ENCODE measurements at places on chromosomes 3 and 15.

GRCh38 chr15:92901072-92901761, 1.1 kb downstream of the CHD2 start:
- no peak for DNase-seq

DNA sequence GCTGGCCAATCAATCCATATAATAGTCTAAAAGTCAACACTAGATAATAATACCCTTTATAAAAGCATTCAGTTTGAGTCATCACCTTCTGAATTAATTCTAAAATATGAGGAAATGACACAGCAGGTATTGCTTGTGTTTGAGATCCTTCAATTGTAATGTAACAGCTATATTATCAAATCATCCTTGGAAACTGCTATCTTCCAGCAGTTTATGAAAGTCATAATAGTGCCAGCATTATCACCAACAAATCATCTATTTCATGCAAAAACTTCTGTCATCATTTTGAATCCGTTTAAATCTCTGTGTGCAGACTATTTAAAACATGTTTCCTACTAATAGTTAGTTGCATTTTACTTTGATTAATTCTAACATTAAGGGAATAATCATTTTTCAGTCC, 468.7 kb downstream of the CADM2 start:
- DNase-seq = no peak

- no peak for DNase-seq
Measured at GRCh38 chr15:78946493-78946892, 1.6 kb upstream of the CTSH start.

DNA sequence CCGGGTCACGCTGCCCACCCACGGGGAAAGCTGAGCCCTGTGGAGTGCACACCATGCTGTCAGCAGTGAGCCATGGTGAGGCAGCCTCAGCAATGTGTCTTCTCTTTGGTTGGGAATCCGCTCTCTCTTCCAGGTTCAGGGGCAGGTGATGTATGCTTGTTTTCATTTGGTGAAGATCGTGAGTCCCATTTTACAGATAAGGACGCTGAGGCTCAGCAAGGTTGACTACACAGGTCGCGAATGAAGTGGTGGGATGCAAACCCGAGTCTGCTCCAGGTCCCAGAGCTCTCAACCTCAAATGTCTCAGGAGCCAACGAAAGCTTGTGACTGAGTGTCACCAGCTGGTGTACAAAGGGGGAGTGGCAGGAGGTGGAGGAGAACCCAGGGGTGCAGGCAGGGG, 74.3 kb downstream of the RPN1 start:
- DNase-seq = no peak

DNA sequence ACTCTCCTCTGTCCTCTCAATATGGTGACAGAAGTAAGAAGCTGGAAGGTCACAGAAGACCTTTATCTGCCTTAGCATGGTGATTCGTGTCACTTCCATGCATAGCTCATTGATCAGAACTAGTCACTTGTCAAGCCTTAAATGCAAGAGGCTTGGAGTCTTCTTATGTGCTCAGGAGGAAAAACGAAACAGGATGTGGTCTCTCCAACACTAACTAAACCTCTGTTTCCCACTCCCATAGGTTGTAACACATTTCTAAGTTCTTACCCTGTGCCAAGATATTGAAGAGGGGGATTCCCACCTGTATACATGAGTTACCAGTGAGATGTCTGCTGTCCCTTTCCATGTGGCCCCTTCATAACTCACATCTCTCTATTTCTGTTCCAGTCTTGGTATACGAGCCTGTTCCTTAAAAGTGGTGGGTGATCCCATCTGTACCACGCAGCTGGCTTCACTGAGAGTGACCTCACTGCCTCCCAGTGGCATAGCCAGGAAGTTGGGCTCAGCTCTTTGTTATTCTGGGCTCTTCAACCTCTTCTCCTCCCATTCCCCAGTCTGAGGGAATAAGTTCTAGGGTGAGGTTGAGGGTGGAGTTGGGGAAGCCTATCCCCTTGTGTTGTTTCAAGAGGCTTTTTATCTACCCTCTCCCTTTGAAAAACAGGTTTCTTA, 203.2 kb upstream of the PPP2R3A start:
- DNase-seq = no peak

GRCh38 chr15:64582202-64582601, 121.8 kb downstream of the ZNF609 start:
- DNase-seq = no peak

DNA sequence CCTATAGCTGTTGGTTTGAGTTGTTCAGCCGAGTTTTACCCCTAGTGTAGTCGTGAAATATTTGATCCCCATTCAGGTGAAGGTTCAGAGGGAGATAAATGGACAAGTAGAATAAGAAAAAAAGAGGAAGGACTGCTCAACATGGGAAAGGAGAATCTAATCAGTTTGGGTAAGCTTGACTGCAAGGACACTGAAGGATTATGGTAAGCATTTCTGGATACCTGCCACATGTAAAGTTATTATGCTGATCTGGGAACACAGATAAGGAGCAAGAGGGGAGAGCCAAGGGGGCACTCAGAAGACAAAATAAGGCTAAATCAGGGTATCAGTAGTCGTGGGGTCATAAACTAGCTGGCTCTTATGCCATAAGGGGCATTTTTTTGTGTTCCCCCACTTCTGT, 49.9 kb downstream of the TFG start:
- no peak for DNase-seq

DNA sequence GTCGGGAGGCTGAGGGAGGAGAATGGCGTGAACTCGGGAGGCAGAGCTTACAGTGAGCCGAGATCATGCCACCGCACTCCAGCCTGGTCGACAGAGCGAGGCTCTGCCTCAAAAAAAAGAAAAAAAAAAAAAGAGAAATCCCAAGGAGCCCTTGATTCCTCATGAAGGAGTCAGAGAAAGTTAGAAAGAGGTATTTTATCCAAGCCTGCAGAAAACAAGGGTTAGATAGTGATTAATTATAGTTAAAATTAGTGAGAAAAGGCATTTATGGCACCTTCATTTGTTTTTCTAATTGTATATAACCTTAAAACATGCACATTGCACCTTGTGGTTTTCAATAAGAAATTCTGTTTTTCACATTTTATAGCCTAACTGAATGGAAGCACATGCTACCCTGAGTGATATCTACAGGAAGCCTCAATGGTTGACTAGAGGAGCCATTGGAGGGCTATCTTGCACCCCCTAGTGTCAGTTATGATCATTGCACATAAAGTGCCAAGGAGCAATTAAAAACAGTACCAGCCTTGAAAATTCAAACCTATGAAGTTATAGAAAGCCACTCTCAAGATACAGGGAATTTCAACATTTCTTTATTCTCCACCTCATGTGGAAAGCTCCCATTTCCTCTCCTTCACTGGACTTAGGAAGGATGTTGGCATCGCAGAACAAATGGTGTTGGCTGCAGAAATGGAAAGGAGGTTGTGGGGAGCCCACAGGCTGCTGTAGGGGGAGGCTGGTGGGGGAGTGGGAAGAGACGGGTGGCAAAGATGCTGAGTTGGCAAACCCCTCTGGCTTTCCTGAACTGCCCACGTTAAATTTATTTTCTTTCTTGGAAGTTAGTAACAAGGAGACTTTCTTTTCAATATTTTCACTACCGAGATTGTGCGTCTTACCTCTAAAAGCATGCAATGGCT, 48.5 kb downstream of the ITGA11 start:
- DNase-seq = peak; percentile 59
